ENCODE measurements at places on chromosomes 2 and 18.
A peak's percentile ranks its signal among the peaks of the same experiment; 100 is the strongest.

DNA sequence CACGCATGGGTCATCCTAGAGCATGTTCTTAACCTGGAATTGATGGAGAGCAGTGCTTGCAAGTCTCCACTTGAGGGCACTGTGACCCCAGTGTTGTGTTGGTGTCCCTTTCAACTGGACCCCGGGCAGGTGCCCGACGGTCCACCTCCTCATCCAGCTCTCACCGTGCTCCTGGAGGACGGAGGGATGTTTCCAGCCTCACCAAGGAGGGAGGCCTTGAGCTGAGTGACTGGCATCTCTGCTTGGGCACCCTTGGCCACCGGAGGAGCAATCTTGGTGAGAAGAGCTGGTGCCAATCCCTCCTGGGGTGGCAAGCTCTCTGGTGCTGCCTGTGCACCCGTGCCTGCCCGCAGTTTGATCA is 45.4 kb upstream of the ASB18 start:
- DNase-seq = peak; percentile 29

DNA sequence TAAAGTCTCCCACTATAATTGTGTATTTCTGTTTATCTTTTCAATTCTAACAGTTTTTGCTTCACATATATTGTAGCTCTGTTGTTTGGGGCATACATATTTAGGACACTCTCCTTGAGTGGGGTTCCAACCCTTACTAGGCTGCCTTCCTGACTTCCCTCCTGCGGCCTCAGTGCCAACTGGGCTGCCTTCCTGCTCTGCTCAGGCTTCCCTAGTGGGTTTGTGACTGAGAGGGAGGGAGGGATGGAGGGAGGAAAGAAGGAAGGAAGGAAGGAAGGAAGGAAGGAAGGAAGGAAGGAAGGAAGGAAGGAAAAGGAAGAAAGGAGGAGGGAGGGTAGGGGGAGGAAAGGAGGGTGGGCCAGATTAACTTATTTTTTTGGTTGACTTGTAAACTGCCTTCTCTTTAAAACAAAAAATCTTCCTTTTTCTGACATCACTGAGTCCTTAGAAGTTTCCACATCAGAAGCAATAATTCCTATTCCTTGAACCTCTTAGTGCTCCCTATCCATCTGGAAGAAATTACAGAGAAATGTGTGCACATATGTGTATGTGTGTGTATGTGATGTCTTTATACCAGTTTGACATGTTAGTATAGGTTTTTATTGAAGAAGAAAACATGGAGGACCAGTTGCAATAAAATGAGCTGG is 145.4 kb upstream of the PGAP1 start:
- no peak for DNase-seq

GRCh38 chr2:46342566-46343315 is 45.5 kb downstream of the EPAS1 start:
- no peak for DNase-seq

- peak; percentile 50 for DNase-seq
Measured at GRCh38 chr2:95333888-95334338, 36.8 kb downstream of the KCNIP3 start.

DNA sequence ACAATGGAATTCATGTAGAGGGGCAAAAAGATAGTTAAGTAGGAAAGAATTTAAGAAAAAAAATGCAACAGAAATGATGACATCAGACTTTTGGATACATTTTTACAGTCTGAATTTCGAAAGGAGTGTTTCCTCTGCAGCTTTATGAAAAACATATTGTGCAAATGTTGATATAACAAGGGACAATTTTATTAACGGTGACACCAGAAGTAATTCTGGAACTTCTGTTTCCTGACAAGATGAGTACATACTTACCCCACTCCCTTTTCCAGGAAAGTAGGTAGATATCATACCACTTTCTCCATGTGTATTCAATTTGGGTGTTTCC is 369.6 kb downstream of the FBXO15 start:
- DNase-seq = no peak

GRCh38 chr2:67650291-67651133 is 253.4 kb downstream of the ETAA1 start:
- peak; percentile 77 for DNase-seq

- peak; percentile 43 for DNase-seq
Measured at GRCh38 chr2:156430980-156431358, 5.2 kb upstream of the GPD2 start.

- DNase-seq = no peak
Measured at GRCh38 chr2:97749581-97749980, 36.2 kb downstream of the ZAP70 start.

DNA sequence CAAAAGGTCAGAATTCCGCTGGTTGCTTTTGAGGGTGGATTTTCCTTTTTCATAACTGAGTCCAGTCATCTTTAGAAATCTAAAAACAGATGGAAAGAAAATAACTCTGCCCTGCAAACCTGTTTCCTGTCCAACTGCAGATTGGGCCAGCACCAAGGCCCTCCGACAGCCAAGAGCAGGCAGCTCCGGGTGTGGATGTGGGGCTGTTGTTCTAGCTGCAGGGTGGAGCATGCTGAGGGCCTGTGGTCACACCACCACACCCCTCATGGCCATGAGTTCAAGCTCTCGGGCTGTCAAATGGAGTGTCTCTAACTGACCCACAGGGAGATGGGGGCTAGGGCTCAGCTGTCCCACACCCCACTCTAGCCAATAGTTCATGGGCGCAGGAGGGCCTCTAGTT is 69.3 kb upstream of the BZW1 start:
- no peak for DNase-seq

DNA sequence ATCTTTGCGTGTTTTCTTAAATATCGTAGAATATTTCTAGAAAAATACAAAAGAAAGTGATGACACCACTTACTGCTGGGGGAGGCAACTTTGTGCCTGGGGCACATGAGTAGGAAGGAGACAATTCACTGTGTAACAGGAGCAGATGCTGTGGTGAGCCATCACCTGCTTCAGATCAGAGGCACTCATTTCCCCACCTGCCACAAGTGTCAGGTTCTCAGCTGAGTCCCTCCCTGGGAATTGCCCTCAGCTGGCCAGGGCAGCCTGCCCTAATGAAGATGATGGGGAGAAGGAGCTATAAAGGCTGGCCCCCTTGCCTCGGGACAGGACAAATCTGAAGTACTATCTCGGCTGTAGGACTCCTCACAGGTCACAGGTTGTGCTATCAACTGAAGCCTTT is 322.8 kb downstream of the STK39 start:
- DNase-seq = no peak

GRCh38 chr2:130808482-130809268 is 28.0 kb upstream of the ARHGEF4 start:
- no peak for DNase-seq

DNA sequence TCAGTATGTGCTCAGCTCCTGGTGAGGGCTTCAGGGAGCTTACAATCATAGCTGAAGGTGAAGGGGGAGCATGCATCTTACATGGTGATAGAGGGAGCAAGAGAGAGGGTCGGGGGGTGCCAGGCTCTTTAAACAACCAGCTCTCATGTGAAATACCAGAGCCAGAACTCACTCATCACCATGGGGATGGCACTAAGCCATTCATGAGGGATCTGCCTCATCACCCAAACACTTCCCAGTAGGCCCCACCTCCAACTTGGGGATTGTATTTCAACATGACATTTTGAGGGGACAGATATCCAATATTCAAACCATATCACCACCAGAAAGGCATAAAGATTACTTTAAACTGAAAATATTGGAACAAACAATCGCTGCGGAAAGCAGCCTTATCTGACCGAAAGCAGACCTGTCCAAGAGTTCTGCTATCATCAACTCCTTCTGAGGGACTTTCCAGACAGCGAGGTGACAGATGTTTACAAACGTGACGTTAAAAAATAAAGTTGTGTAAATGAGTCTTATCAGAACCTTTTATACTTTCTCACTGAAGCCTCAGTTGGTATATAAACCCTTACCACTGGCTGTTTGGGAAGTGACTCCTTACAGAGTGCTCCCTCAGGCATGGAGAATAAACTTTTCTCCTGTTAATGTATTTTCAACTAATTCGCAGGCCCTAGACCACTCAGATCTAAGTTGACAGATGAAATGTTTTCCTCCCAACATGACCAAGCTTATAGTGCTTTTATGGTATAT is 35.5 kb upstream of the PTH2R start:
- no peak for DNase-seq

GRCh38 chr2:142714600-142714999 is 162.9 kb upstream of the KYNU start:
- DNase-seq = no peak

GRCh38 chr2:110707386-110707965 is 24.9 kb upstream of the ACOXL start:
- no peak for DNase-seq

- peak; percentile 26 for DNase-seq
Measured at GRCh38 chr2:191247381-191248057, 2.3 kb downstream of the MYO1B start.

DNA sequence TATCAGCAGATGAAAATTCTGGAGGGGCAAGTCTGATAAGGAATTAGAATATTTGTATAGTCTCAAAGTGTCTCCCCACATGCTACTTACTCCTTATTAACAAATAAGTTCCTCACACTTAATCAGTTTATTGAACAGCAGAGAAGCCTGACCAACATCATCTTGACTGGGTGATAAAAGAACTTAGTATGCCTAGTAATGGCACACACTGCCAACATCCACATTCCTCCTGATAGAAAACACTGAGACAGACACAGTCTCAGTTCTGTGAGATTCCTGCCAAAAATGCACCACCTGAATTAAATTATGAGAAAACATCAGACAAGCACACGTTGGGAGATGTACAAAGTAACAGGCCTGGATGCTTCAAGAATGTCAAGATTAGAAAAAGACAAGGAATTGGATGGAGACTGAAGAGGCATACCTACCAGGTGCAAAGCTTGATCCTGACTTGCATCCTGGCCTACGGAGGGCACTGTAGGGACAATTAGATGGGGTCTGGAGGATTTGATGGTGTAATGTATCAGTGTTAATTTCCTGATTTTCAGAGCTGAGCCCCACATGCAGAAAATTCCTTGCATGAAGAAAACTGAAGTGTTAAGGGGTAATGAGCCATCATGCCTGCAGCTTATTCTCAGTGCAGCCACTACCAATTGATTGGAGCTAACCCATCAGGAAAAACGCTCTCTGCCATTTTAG is 200.4 kb upstream of the SH3BP4 start:
- DNase-seq = peak; percentile 14

- DNase-seq = no peak
Measured at GRCh38 chr2:235157746-235158482, 206.1 kb downstream of the SH3BP4 start.

DNA sequence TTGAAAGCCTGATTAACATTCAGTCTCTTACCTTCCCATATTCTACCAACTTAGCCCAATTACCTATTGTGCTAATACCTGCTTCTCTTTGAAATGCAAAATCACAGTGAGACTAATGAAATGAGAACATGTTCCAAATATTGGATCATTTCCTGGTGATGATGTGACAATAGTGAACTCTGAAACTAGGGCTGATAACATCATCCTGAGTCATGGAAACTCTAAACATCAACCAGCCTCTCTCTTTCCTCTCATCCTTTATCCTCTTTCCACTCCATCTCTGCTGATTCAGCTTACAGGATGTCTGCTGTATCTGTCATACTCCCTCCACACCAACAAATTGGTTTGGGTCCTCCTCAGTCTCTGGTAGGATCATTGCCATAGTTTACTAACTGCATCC is 98.8 kb upstream of the NCKAP5 start:
- no peak for DNase-seq

DNA sequence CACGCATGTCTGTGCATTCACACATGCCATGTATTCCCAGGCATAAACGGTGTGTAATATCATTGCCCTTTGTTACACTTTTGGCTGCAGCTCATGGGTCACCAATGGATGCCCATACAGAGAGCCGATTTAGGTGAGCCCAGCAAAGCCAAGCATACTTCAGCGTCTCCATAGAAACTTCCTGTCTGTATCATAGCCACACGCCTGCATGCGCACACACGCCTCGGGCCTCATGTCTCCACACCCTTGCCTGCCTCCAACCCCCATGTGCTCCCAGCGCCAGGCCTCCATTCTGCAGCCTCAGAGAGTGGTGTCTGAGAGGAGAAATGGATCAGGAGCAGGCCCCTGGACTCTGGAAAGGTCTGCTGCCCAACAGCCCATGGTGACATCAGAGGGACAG is 33.5 kb upstream of the SELENOI start:
- no peak for DNase-seq

- no peak for DNase-seq
Measured at GRCh38 chr18:51121597-51121857, 76.0 kb downstream of the MEX3C start.

DNA sequence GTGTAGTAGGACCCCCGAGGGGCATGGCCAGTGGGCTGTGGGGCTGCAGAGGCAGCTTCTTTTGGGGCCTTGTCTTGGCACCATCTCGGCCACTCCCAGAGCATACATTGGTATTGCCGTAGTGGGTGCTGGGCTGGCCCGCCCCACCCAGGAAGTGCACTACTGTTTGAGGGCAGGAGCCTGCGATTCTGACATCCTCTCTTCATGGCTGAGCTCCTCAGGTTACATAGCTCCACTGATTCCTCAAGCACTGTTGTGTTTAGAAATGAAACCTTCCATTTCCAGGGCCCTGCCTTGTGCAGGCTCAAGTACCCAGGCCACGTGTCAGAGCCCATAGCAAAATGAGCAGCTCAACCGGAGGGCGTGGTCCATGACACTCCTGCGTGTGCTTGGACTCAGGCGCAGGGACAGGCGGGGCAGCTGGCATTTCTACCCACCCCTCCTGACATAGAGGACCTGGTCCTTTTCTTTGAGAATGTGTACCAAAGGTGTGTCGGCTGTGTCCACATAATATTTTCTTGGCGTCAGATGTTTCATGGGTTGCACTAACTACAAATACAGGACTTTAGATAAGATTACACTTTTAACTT is 67.9 kb downstream of the DGKD start:
- DNase-seq = peak; percentile 92

GRCh38 chr18:79413426-79413825 is 17.7 kb downstream of the NFATC1 start:
- no peak for DNase-seq

DNA sequence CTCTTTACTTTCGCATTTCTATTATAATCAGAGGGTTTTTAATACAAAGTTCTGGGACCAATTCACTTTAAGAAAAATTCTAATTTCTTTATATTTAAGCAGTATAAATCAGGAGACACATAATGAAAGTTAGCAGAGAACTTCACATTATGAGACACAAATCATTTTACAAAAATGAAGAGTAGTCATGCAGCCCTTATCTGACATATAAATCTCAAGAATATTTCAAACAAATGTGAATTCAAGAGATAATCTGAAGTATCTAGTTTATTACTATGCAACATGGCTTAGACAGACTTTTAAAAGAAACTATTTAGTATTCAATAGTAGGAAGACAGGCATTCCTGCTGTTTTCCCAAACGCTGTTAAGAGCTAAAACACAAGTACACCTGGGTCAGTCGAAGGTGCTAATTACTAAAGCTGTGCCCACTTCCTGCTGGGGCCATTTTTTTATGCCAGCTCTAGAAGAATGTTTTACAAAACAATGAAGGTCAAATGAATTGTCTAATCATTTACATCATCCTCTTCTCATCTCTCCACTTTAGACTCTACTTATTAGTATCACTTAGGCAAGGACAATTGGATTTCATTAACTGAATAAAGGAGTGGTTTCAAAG is 40.2 kb downstream of the CWC22 start:
- DNase-seq = no peak

DNA sequence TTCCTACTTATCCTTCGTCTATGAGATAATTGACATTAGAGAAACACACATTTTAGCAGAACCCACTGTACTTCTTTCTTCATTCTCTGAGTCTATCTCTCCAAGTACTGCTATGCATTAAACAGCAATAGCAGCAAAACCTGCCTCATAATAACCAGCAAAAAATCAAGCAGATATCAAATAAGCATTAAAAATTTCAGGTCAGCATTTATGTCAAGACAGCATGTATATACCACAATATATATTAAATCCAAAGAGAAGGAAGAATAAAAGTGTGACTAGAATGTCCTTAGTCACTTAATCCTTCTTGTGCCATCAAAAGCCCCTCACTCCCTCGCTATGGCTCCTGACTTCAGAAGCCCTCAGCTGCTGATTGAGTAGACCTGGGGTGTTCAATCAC is 131.3 kb downstream of the MGAT5 start:
- DNase-seq = no peak
